ENCODE measurements at places on chromosomes 13 and 19. TPM values are rescaled to one million over a fixed set of nuclear protein-coding genes. Genes with fewer than 3 reads are reported as not detected.

GRCh38 chr13:111630406-111630805 lies 310.0 kb downstream of the TEX29 start:
- no peak for DNase-seq

- peak; percentile 86 for DNase-seq
Measured at GRCh38 chr19:34963573-34964406, at the start of gene ZNF792. Gene ZNF792, minus strand, starts transcription at chr19:34964229. Its CDS starts 567 bp downstream, at chr19:34963662.

GRCh38 chr13:80262051-80262695 lies 78.8 kb downstream of the SPRY2 start:
- DNase-seq, result no peak

PEAK3 gene
- polyA plus RNA-seq, result not detected

GJA3 gene
- polyA plus RNA-seq, result 0.16 TPM

KLK12 gene
- polyA plus RNA-seq, result not detected

KLF1 gene
- polyA plus RNA-seq, result 1.0 TPM

- no peak for DNase-seq
Measured at GRCh38 chr19:6263735-6264444, 15.9 kb downstream of the MLLT1 start.

GRCh38 chr13:83710133-83710515 lies 172.2 kb downstream of the SLITRK1 start:
- DNase-seq, result no peak

DNA sequence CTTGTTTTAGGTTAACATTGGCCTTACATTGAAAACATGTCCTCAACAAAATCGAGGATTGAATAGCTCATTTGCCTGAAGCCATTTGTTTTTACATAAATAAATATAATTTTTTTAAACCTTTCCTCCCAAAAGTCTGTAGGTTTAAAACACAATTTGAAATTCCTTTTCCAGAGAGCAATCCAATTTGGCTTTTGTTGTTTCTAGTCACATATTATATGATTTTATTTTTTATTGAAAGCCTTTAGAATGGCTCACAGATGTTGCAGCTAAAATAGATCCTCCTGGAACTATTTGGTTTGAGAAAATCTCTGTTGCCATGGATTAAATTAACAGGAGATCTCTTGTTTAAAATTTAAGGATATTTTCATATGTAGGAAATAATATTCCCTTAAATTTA lies 512.6 kb downstream of the KLF5 start:
- DNase-seq, result no peak

- no peak for DNase-seq
Measured at GRCh38 chr19:39539165-39539517, 820 bp downstream of the EID2 start.

DNA sequence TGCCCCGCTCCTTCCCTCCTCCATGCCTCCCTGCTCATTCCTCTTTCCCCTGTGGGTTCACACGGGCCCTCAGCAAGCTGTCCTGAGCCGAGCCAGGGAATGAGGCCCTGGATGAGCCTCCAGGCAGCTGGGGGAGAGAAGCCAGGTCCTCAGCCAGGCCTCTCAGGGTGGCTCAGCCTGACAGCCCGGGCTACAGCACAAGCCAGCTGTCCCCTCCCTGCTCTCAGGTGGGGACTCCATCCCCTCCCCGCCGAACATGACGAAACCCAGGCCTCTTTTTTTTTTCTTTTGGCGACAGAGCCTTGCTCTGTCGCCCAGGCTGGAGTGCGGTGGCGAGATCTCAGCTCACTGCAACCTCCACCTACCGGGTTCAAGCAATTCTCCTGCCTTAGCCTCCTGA lies 40.0 kb upstream of the MATK start:
- DNase-seq, result no peak

LHB gene
- polyA plus RNA-seq, result 0.53 TPM

THSD8 gene
- 3.4 TPM for polyA plus RNA-seq

GRCh38 chr13:26719356-26719945 lies 41.1 kb downstream of the GPR12 start:
- DNase-seq, result no peak

DNA sequence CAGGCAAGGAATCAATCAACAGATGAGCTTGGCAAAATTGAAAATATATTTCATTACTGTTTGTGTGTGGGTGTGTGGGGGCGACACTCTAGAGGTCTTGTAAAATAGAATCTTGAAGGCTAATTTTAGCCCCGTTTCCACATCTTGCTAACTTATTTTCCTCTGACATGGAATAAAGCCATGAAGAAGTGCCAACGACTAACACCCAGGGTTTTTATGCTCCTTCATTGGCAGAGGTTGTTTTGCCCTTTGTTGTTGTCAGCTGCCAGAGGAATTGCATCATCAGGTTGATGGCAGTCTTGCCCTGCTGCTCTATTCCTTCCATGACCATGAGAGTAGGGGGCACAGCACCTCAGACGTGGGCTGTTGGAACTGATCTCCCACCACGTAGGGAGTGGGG lies 30.6 kb upstream of the FAM216B start:
- DNase-seq, result no peak

DNA sequence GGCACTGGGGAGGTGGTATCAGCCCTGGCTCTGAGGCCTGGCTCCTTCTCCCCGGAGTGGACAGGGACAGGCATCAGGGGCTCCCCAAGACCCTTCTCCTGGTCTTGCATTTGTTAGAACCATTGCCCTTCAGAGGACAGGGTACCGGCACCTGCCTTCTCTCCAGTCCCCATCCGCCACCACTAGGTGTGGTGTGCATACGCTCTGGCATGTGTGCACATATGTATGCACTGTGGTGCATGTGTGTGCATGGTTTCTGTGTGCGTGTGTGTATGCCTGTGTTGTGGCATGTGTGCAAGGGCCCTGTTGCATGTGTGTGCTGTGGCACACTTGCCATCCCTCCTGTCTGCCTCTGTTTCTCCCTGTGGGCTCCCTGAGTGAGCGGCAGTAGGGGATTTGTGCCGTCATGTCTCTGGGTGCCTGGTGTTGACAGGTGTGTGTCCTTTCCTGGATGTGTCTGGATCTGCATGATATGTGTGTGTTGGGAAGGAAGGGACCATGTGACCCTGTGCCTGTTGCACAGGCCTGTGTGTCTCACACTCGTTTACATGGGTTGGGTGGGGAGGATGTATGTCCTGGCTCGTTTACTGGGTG lies 9.3 kb downstream of the KCTD15 start:
- DNase-seq, result no peak

COL4A2 gene
- 133 TPM for polyA plus RNA-seq

- DNase-seq, result no peak
Measured at GRCh38 chr13:99326012-99326411, 18.8 kb upstream of the GPR183 start.

GRCh38 chr19:35039881-35040825 lies 1.4 kb upstream of the HPN start:
- no peak for DNase-seq

CLDN10 gene
- 43.6 TPM for polyA plus RNA-seq
